ENCODE measurements at places on chromosomes 4 and X.
A peak's percentile ranks its signal among the peaks of the same experiment; 100 is the strongest.

- DNase-seq: peak; percentile 6
Measured at GRCh38 chr4:99968330-99968729, 18.3 kb upstream of the H2AZ1 start.

DNA sequence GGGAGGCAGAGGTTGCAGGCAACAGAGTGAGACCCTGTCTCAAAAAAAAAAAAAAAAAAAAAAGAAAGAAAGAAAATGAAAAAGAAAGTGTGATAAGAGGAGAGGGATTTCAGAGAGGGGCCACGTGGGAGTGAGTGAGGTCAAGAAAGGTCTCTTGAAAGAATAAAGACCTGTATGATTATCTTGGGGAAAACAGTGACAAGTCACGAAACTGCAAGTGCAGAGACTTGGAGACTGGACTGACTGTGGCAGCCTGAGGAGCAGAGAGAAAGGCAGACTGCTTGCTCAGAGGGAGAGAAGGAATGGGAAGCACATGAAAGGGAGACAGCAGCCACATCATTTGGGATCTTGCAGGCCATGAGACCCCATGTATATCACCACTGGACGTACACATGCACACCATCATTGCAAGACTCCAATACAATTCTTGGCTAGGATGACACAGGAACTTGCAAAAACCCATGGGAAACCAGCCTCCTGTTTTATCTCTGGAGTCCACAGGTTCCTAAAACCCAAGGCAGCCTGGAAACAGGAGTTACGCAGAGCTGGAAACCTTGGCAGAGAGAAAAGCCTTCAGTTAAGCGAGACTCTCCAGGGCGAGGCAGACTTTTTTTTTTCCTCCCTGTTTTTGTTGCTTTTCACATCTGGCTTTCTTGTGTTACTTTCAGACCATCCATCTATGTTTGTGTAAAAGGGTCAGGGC is 207.0 kb upstream of the TBL1X start:
- no peak for DNase-seq

GRCh38 chrX:70174754-70175153 is 2.5 kb upstream of the DGAT2L6 start:
- DNase-seq: no peak

DNA sequence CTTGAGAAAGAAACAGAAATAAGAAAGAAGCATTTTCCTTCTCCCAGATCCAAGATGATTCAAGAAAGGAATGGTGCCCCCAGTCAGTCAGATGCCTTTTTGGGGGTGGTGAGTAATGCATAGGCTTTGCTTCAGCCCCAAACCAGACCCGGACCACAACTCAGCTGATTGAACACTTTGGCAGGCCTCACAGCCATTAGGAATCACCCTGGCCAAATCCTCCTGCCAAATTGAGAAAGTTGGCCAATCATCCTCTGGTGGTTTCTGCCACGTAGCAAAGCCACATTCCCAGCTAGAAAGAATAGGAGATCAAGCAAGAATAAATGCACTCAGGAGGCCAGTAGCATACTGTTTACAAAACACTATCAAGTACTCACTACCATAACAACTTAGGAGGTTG is 33.7 kb downstream of the FRMD7 start:
- DNase-seq: peak; percentile 11

DNA sequence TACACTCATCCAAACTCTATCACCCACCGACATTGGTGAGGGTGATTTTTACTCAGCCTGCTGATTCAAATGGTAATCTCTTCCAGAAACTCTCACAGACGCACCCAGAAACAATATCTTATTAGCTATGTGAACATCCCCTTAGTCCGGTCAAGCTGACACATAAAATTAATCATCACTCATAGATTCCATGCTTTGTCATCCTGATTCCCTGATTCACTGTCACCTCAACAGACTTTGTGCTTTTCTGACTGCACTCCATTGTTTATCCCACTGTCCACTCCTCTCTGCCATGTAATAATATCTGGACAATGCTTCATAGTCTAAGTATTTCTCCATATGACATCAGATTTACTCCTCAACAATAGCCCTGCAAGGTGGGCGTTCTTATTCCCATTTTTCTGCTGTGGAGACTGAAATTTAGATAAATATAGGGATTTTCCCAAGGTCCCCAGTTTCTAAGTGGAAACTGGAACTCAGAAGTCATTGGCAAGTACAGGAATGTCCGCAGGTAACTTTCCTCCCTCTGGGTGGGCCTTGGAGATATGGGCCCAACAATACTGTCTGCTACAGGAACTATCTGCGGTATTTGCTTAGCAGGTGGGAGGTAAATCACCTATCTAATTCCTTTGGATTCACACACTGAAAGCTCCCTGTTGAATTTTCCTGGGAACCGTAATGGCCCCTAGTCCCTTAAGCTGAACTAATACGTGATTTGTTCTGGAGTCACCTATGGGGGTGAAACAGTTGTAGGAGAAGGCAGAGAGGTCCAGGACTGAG is 228.6 kb upstream of the BCOR start:
- no peak for DNase-seq

DNA sequence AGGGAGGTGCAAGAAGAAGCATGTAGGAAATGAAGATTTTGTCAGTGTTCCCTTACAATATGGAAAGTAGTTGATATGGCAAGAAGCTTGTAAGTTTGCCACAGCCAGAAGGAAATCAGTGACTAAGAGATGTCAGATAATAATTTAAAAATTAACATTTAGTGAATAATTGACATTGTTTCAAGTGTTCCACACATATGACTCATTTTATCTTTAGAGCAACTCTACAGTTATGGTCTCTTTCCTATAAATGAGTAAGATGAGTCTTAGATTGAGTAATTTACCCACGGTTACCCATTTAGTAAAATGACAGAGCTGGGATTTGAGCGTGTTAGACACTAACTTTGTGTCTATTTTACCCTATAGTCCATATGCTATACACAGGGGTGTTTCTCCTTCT is 300.3 kb upstream of the IRS4 start:
- no peak for DNase-seq

GRCh38 chr4:162732876-162733275 is 433.8 kb downstream of the NAF1 start:
- no peak for DNase-seq

DNA sequence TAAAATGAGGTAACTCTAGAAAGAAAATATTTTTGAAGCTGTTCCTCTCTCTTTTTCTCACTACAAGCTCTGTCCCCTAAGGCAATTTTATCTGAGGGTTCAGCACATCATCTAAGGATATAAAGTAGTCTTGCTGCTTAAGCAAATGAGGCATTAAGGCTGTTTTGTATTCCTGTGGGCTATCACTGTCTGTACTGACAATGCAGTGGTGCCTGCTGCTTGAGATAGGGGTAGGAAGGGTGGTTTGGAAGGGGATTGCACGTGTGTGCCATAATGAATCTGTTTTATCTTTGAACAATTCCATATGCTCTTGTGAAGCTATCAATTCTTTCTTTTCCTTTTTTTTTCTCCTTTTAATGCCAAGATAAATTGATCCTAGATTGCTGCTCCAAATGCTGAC is 128.0 kb upstream of the ATOH1 start:
- no peak for DNase-seq

DNA sequence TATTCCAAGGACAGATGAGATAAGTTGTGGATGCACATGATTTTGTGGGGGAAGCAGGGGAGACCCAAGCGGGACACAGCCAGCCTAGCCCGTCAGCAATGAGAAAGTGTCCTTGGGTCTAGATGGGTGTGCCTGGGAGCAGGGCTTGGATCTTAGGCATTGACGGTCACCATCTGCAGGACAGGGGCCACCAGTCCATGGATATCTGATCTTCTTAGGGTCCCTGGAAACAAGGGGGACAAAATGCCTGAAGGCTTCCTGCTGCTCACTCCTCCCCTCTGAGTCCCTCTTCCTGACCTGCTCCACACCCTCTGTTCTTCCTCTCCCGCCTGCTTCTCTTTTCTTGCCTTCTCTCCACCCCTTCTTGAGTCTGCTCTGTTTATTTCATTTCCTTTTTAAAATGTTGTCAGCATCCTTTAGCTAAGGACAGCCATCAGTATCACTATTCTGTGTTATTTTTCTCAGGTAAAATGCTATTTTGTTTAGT is 298.4 kb downstream of the RAPGEF2 start:
- no peak for DNase-seq

DNA sequence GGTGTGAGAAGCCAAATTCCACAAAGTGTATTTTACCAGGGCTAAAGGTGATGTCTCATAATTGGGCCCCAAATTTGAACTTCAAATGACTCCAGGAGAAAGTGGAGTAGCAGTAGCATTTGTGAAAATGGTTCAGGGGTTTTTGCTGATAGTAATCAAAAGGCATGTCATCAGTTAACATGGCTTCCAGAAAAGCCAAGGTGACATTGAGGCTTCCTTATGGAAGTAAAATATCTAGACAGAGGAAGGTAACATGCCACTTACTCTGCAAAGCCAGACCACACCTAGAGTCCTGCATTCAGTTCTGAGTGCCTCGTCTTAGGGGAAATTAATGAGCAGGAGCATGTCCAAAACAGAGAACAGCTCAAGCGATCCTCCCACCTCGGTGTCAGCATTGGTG is 2.2 kb upstream of the RPL36A start:
- no peak for DNase-seq

DNA sequence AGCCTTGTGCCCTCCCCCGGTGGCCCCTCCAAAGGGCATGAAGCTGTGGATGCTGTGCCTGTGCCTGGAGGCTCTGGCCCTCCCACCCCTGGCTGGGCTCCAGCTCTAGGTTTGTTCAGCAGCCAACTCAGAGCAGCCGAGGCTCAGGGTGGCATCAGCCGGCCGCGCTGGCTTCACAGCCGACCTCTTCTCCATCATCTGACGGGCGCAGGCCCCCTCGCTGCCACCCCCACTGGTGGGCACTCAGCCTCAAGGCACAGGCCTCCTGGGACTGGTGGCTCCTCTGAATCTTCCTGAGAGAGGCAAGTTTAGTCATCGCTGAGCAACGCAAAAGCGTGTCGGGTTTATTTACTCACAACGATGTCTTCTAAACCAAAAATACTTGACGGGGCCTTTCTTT is 46.0 kb downstream of the PCGF3 start:
- no peak for DNase-seq

DNA sequence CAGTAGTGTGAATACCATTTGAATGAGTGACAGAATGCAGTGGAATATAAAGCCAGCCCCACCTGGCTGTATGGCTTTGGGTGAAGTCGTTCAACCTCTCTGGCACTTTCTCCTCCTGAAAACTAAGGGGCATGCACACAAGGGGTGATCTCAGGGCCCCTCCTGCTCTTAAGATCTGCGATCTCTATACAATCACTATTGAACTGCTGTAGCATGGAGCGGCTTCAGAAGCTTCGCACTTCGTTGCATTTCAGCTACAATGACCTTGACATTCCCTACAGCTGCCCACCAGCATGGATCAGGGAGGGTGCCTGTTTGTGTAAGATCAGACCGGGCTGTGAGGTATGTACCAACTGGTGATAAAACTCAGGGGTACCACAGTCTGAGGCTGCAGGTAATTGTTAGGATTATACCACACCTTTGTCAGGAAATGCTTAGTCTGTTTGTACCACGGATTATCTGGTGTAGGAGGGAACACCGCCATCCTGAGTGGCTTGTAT is 85.2 kb downstream of the AASDH start:
- no peak for DNase-seq

- DNase-seq: no peak
Measured at GRCh38 chrX:122464341-122464740, 719.7 kb upstream of the GRIA3 start.

- no peak for DNase-seq
Measured at GRCh38 chr4:15771216-15772058, 6.7 kb upstream of the CD38 start.

- peak; percentile 85 for DNase-seq
Measured at GRCh38 chrX:46912603-46913491, 626 bp downstream of the JADE3 start.

- no peak for DNase-seq
Measured at GRCh38 chrX:103817502-103817901, 14.6 kb downstream of the RAB9B start.

GRCh38 chr4:106048250-106048971 is 153.1 kb downstream of the NPNT start:
- DNase-seq: peak; percentile 45

- DNase-seq: no peak
Measured at GRCh38 chr4:178823673-178824295, 1381.5 kb upstream of the AGA start.

DNA sequence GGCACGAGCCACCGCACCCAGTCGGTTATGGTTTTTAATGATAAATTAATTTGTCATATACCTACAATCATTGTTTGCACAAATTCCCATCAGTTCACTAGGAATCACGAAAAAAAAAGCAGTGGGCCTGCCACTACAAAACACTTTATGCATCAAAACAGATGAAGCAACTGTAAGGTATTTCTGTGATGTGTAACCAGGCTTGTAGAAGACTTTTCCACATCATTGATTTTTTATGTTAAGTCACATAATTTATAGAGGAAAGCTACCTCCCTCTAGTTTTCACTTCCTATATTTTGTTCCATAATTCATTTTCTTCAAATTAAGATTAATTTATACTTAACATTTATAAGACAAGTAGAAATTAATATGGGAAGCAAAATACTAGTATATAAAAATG is 6.7 kb upstream of the FAM200B start:
- DNase-seq: no peak

- peak; percentile 73 for DNase-seq
Measured at GRCh38 chr4:144809056-144809640, 163.2 kb downstream of the HHIP start.
